ENCODE measurements at places on chromosomes 16 and 17.
A peak's percentile ranks its signal among the peaks of the same experiment; 100 is the strongest.

DNA sequence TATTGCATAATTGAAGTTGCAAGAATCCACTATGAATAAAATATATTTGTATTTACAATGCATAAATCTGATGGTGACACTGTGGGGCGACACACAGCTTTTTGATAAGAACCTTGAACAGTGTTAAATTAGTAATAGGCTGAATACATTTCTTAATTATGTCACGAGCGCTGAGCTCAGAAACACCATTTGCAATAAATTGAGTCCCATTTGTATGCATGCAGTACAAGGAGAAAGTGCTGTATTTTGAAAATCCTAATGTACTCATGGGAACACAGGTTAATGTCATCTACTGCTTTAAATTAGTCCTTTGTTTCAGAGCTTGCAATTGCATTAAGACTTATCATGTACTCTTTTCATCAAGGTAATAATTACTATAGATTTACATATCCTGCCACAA, 579.5 kb downstream of the RBFOX1 start:
- DNase-seq = no peak

- DNase-seq = no peak
These were observed 47.4 kb upstream of the FOXJ1 start for GRCh38 chr17:76188213-76189016.

DNA sequence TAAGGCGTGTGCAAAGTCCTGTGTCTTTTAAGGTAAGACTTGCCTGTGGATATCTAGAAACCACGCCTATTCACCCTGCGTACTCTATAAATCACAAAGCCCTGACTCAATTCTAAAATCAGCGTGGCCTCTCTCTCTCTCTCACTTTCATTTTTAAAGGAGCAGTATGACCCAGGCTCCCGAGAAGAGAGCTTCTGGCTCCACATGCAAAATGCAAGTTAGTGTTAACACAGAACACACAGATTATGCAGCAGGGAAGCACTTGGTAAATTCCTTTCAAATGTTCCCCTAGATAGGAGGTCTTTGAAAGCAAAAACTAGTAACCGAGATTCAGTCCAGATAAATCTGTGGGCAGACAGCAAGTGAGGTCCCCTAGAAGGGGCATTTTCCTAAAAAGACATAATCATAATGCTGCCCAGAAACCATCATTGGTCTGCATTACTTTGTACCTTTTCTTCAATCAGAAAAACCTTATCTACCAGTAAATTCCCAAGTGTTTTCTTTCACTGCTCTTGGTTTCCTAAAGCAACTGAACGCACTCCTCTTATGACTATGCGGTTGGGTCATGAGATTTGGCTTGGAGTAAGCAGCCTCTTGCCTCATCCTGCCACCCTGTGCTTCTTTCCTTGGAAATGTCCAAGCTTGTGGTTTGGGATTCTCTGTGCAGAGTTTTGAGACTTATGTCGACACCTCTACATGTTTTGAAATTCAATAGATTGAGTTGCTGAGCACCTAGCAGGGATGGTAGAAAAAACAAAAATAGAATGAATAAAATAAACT, 31.7 kb upstream of the KCNJ2 start:
- peak; percentile 55 for DNase-seq

- no peak for DNase-seq
These were observed 484.0 kb downstream of the WWOX start for GRCh38 chr16:78583441-78583840.

DNA sequence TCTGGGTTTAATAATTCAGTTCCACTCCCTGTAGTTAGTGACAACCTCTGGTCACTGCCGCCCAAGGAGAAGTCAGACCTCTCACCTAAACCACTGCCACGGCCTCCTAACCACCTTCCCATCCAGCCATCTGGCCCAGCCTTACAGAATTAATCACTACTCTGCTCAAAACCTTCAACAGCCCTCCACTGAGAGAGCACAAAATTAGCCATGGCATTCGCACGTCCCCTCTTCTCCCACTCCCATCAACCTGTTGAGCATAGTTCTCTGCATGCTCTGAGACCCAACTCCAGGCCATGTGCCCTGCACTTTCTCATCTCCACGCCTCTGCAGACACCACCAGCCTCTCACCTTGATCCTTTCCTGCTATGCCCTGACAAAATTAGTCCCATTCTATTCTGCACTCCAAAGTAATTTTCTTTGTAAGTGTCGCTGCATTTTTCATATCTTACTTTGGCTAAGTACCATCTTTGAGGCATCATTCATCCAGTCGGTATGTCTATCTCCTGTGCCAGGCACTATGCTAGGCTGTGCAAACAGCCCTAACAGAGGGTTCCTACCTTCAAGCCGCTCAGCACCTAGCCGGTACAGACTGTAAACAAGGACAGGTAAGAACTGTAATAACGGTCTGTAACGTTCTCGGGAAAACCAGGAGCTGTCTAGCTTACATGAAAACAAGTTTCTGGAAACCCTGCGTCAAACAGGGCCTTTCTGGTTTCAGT, 963 bp downstream of the COPRS start:
- DNase-seq = peak; percentile 28

DNA sequence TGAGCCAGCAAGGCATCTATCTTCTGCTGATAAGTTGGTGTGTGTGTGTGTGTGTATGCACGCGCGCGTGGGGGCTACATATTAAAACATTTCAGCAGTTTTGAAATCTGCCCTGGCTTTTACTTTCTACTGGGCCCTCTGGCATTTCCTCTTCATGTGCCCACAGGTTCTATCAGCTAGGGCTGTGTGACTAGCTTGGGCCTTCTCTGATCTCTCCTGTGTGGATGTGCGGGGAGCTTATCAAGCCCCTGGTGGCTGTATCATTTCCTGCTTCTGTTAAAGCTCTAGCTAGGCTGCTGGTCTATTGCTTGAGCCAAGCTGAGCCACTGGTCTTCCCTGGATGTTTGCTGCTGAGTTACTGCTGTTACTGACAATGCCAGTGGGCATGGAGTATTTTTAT, 132.5 kb downstream of the AATF start:
- no peak for DNase-seq

GRCh38 chr16:26857371-26857770, 209.4 kb upstream of the C16orf82 start:
- no peak for DNase-seq

GRCh38 chr17:17350491-17351355, 47.5 kb downstream of the NT5M start:
- peak; percentile 18 for DNase-seq

GRCh38 chr17:17042851-17043460, 699 bp downstream of the MPRIP start:
- peak; percentile 69 for DNase-seq

DNA sequence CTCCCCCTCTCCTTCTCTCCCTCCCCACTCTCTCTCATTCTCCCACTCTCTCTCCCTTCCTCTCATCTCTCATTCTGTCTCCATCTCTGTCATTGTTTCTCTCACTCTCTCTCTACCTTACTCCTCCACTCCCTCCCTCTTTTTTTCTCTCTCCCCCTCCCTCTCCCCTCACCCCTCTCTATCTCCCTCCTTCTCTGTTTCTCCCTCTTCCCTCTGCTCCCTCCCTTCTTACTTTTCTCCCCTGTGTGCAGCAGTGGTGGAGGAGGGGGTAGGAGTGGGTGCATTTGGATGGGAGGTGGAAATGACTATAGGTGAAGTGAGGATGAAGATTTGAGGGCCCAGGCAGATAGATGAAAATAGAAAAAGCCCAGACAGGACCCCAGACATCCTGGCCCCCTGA, 70.9 kb downstream of the HLF start:
- DNase-seq = no peak

GRCh38 chr16:66746048-66746447, 5.4 kb downstream of the DYNC1LI2 start:
- no peak for DNase-seq

DNA sequence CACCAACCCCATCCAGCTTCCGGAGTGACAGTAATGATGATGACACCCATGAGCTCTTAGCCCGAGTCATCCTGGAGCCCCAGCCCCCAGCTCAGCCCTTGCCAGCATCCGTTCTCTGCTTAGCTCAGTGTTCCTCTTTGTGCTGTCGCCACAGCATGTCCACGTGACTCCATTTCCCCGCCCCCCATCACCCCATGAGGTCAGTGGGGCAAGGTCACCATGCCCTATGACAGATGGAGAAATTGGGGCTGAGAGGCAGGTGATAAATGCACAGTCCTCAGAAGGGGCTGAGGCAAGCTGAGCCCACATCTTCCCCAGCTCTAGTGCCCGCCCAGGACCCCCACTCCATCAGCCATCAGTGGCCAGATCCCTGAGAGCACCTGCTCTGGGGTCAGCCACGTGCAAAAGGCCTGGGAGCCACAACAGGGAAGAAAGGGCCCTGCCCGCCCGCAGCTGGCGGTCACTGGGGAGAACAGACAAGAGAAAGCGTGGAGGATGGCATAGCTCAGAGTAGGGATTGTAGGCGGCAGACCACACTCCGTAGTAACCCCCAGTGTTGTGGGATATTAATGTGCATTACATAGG, 17.1 kb downstream of the ITGB4 start:
- DNase-seq = peak; percentile 43

GRCh38 chr17:70636517-70637133, 467.3 kb downstream of the KCNJ2 start:
- peak; percentile 40 for DNase-seq

GRCh38 chr17:50467114-50467854, 1.4 kb downstream of the CHAD start:
- no peak for DNase-seq

DNA sequence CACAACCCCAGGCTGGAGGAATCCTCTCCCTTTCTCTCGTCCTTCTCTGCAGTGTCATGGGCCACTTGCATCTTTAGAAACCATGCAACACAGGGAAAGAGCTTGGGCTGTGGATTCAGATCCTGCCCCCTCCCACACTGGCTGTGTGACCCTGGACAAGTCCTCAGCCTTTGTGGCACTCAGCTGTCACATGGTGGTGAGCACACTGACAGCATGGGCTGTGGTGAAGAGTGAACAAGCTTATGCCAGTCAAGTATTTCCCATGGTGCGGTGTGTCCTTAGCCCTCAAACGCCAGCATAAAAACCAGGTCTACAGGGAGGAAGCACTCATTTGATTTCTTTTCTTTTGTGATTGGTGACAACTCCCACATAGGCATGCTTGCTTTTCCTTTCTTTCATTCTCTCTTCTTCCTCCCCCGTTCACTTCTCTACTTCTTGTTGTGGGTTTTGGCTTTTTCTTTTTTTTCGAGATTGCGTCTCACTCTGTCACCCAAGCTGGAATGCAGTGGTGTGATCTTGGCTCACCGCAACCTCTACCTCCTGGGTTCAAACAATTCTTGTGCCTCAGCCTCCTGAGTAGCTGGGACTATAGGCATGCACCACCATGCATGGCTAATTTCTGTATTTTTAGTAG, 314.2 kb downstream of the CPPED1 start:
- no peak for DNase-seq

- peak; percentile 46 for DNase-seq
These were observed 7.7 kb downstream of the PSMD7 start for GRCh38 chr16:74304164-74304834.

DNA sequence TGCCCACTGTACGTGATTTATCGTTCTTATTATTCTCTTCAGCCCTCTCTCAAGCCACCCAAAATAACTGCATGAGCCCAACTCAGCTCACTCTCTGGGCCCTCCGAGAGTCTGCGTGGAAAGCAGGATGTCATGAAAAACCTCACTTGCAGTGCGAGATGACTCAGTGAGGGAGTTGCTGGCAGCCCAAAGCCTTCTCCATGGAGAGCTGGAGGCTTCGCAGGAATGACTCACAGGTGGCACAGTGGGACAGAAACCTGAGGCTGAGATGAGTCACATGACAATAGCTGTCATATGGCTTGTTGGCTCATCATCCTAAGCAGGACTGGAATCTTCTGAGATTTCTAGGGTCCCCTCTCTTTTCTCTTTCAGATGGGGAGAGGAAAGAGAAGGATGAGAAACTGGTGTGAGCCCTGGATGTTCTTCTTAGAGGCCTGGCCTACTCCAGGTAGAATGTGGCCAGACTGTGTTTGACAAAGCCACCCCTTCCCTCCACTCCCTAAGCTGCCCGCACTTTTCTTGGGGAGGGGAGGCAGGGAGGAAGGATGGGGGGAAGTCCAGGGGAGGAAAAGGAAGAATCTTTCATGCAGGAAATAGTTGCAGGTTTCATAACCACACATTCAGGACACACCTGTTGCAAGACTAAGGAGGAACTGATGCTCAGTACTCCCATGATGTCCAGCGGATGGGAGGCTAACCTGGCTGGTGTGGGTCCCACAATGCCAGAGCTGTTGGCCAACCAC, 160.6 kb upstream of the RPL38 start:
- peak; percentile 89 for DNase-seq

DNA sequence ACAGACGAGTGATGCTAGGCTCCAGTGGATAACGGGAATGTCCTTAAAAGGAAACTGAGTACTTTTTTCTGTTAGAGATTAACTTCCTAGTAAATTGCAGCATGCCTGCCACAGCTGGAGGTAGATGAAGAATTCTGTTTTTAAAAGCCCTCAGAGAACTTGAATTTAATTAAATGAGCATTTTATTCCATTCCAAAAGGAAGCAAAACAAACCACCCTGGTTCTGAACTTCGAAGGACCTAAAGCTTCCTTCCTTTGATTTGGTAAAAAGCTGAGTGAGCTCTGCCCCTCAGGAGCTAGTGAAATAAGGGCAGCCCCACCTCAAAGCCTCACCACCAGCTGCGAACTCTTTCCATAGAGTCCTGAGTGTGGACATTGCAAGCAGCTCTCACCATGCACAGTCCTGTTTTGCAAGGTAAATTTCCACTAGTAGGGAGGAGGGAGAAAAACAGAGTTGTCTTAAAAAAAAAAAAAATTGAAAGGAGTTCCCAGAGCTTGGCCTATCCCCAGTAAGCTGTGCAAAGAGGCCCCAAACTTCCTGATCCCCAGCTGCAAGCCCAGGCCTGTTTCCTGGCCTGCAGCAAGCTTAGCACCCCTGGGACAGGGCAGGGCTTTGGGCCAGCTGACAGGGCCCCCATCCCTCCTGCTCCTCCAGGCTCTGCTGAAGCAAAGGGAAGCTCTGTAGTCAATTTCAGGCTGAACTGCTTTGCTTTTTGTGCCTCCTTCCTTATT, 11.2 kb downstream of the CHD9NB start:
- no peak for DNase-seq

DNA sequence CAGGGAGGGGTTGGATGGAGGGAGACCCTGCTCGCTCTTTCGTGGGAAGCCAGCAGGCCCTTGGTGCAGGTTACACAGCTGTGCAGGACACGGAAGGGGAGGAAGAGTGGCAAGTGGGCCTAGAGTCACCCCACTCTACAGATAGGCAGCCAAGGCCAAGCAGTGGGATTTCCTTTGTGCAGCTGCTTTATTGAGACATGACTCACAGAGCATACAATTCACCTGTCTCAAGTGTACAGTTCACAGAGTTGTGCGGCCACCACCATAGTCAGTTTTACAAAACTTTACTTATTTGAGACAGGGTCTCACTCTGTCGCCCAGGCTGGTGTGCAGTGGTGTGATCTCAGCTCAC, 91.2 kb upstream of the CIBAR2 start:
- DNase-seq = no peak
